ENCODE measurements at places on chromosomes 13 and 19.

DNA sequence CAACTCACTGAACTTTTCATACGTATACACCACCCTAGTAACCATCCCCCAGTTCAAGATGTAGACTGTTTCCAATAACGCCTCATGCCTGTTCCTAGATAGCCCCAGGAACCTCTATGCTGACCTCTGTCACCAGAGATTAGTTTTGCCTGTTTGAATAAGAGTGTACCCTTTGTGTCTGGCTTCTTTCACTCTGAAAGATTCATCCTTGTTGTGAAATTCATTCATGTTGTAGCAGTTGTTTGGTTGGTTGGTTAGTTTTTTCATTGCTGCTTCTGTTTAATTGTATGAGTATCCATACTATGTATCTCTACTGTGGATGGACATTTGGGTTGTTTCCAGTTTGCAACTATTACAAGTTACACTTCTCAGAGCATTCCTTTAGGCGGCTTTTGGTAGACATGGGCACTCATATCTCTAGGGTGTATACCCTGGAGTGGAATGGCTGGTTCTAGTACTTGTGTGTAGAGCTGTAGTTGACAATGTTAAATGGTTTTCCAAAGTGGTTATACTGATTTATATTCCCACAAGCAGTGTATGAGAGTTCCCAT is 1.6 kb downstream of the RNASEH2B start:
- peak; percentile 40 for DNase-seq

DNA sequence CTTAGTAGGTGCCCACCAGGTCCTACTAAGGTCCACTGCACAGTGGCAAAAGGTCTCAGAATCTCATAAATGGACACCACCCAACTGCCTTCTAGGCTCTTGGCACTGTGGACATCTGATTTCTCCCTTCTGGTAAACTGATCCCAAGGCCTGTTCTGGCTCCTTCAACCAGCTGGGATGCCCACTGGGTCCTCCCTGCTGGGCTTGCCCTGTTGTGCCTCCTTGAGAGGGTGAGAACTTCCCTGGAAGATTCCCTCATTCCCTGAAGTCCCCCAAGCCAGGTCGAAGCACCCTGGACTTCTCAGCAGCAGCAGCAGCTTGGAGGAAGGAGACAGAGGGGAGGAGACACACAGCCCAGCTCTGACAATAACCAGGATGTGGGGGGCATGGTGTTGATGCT is 6.6 kb upstream of the ZNF492 start:
- no peak for DNase-seq

- no peak for DNase-seq
Measured at GRCh38 chr13:94914895-94915294, 202.6 kb upstream of the SOX21 start.

GRCh38 chr13:91417660-91418325 is 19.4 kb downstream of the GPC5 start:
- DNase-seq, result no peak

- peak; percentile 71 for DNase-seq
Measured at GRCh38 chr19:13781547-13781946, 7.3 kb downstream of the C19orf53 start.

- no peak for DNase-seq
Measured at GRCh38 chr19:45314708-45315245, 7.9 kb downstream of the CKM start.

DNA sequence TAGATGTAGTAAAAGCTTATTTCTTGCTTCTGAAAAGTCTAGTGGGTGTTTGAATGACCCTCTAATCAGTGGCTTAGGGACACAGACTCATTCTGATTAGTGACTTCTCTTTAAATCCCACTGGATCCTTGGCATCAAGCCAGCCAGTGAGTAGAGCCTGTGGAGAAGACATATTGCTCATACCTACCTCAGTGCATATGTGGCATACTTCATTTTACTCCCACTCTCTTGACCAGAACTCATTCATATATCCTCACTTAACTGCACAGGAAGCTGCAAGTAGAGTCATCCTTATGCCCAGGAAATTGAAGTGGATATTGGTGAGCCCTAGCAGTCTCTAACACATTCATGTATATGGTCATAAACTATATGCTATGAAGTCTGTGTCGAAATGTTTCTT is 148.3 kb downstream of the PDS5B start:
- DNase-seq, result peak; percentile 66

- DNase-seq, result no peak
Measured at GRCh38 chr19:39263912-39264305, 4.3 kb upstream of the IFNL2 start.

GRCh38 chr19:44909775-44910174 is 4.2 kb downstream of the APOE start:
- no peak for DNase-seq

- DNase-seq, result no peak
Measured at GRCh38 chr19:49103331-49104085, 10.7 kb upstream of the LIN7B start.

GRCh38 chr13:26197298-26197697 is 24.8 kb downstream of the RNF6 start:
- DNase-seq, result no peak

DNA sequence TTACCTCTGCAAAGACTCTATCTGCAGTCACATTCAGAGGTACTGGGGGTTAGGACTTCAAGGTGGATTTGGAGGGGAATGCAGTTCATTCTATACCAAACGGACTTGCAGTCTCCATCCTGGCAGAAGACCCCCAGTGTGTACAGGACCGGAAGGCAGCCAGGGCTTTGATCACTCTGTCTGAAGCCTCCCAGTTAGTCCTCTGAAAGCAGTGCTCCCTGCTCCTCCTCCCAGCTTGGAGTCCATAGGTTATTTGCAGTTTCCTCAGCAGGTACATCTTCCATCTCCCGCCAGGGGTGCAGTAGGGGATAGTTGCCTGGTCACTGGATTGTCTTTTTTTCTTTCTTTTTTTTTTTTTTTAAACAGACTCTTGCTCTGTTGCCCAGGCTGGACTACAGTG is 78.8 kb upstream of the KCTD15 start:
- DNase-seq, result no peak

DNA sequence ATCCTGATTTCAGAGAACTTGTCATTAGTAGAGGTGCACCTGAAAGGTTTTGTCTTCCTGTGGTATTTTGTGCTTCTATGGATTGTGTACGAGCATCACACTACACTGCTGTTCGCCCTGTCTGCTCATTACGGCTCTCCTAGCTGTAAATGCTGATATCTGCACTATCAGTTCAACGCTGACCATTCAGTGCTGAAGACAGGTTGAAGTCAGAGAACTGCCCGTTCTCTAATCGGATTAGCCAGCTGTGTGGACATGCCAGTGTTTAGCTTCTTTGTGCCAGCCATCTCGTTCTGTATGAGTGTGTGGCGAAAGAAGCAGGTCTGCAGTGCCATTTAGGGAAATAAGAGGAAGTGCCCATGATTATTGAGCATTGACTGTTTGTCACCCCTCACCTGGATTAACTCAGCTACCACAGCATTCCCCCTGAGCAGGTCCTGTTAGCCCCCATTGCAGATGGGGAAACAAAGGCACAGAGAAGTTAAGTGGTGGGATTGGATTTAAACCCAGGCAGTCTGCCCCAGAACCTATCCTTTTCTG is 21.6 kb upstream of the C1QTNF9 start:
- no peak for DNase-seq

GRCh38 chr13:43244481-43244880 is 221.1 kb downstream of the DNAJC15 start:
- DNase-seq, result no peak

- DNase-seq, result no peak
Measured at GRCh38 chr13:108921238-108921637, 291.8 kb downstream of the MYO16 start.

GRCh38 chr13:57653229-57653989 is 21.9 kb downstream of the PCDH17 start:
- no peak for DNase-seq

DNA sequence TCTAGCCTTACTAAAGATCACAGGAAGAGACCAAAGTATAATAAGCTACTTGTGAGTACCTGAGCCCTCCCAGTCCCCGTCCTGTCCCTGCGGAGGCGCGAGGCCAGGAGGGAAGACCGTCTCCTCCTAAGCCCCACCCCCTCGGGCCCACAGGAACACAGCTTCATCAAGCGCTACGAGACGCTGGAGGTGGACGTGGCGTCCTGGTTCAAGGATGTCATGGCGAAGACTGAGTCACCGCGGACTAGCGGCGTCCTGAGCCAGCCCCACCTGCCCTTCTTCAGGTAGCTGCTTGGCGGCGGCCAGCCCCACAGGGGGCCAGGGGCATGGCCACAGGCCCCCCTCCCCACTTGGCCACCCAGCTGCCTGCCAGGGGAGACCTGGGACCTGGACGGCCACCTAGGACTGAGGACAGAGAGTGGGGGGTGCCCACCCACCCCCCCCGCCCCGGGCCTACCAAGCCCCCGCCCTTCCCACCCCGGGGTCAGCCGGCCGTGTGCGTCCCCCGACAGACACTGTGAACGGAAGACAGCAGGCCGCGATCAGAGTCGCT is 2.4 kb upstream of the TGFBR3L start:
- DNase-seq, result no peak

GRCh38 chr13:32737111-32737571 is 150.9 kb downstream of the PDS5B start:
- no peak for DNase-seq

GRCh38 chr13:73268306-73268705 is 209.5 kb downstream of the KLF5 start:
- peak; percentile 92 for DNase-seq

DNA sequence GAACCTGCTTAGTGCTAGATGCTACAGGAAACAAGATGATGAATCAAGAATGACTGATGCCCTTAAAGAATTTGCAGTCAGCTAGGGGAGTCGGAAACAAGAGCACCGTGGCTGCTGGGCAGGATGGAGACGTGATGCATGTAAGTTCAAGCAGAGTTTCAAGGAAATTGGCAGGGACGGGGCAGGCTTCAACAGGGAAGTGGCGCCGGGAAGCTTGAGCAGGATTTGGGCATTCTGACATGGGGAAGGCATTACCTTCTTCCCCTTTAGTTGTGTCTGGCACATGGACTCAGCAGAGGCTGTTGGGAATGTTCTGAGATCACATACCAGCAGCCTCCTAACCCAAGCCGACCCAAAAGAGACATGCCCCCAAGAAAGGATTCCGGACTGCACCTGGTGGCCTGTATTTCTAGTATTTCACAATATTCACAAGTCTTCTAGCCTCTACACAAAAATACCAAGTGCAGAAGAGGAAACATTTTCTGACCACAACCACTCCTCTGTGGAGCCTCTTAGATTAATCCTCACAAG is 138.2 kb downstream of the CRYL1 start:
- no peak for DNase-seq

DNA sequence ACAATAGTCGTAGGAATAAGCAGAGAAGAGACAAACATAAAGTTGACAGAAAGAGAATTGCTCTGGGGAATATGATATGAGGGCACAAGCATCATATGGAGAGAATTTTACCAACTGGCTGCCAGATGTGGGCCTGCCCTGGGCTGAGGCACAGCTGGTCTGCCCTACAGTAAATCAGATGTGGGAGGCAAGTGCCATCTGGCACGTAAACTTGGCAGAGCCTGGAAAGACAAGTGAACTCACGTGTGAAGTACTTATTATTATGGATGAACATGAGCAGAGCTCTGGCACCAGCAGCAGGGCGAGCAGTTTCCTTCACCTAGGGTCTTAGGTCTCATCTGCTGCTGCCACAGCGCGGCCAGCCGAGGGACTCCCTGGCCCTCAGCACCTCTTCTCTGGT is 20.6 kb downstream of the PCDH8 start:
- DNase-seq, result peak; percentile 92

GRCh38 chr13:33052506-33053280 is 36.5 kb downstream of the KL start:
- DNase-seq, result no peak
